ENCODE measurements at places on chromosomes 4 and X. TPM values are rescaled to one million over a fixed set of nuclear protein-coding genes. Genes with fewer than 3 reads are reported as not detected.

Gene ADGRL3
- not detected for total RNA-seq

Gene LPAR4
- not detected for total RNA-seq

Gene LAMP2
- 31.8 TPM for total RNA-seq

GRCh38 chrX:150196285-150196684 lies 166.8 kb upstream of the MAMLD1 start:
- no peaks in the 10 kb centered on the region for H3K36me3 ChIP-seq
- H3K4me3 ChIP-seq = no peak overlapping the region
- peaks cover 15% of the 10 kb centered on the region for H3K4me1 ChIP-seq
- H3K27ac ChIP-seq = no peak overlapping the region
- no peak for DNase-seq

DNA sequence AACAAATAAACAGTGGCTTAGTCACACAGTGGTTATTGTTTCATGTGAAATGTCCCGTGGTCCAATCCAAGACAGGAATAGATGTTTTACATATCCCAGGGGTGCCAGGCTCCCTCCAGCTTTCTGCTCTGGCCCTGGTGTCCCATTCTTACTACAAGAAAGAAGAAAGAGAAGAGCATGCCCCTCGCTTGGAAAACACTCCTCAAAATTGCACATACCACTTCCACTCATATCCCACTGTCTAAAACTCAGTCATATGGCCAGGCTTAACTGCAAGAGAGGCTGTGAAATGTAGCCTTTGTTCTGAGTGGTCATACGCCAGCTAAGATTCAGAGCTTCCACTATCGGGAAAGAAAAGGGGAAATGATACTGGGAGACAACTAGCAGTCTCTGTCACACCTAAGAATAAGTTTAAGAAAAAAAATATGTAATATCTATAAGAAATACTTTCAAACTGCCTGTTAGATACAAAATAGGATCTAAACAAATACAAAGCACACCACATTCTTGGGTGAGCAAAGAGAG lies 306.8 kb upstream of the FAM241A start:
- H3K27me3 ChIP-seq = no peaks in the 10 kb centered on the region
- H3K4me1 ChIP-seq = no peaks in the 10 kb centered on the region
- no peak for DNase-seq
- no peak overlapping the region for H3K27ac ChIP-seq
- H3K36me3 ChIP-seq = no peaks in the 10 kb centered on the region

- H3K4me1 ChIP-seq = peaks cover 61% of the 10 kb centered on the region
- H3K27me3 ChIP-seq = no peaks in the 10 kb centered on the region
- DNase-seq = no peak
- H3K27ac ChIP-seq = peak overlapping the region; percentile 61
- H3K4me3 ChIP-seq = peak overlapping the region; percentile 81
Observed at GRCh38 chr4:122616915-122617596, 3.8 kb downstream of the IL21 start.

GRCh38 chr4:87081826-87082225 lies 138.6 kb downstream of the KLHL8 start:
- no peak overlapping the region for H3K4me3 ChIP-seq
- peaks cover 55% of the 10 kb centered on the region for H3K4me1 ChIP-seq
- H3K36me3 ChIP-seq = peaks cover 2% of the 10 kb centered on the region
- DNase-seq = no peak
- no peaks in the 10 kb centered on the region for H3K27me3 ChIP-seq
- no peak overlapping the region for H3K27ac ChIP-seq

GRCh38 chr4:162265802-162266201 lies 102.0 kb upstream of the FSTL5 start:
- no peak overlapping the region for H3K4me3 ChIP-seq
- H3K4me1 ChIP-seq = no peaks in the 10 kb centered on the region
- no peaks in the 10 kb centered on the region for H3K27me3 ChIP-seq
- H3K27ac ChIP-seq = no peak overlapping the region

DNA sequence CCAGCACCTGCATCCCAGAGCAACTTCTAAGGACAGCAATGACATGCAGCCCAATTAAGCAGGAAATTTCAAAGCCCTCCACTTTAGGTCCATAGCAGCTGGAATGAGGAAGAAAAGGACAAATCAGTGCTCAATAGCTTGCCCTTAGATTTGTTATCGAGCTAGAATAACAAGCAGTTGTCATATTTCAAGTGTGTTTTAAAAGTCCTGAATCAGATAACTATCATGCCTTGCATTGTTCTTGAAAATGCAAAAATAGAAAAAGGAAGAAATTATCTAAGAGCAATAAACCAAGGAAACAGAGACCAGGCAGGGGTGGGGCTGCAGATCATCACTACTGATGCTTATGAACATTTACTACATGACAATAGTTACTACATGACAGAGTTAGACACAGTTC lies 43.9 kb upstream of the KLF3 start:
- H3K36me3 ChIP-seq = peaks cover 3% of the 10 kb centered on the region
- DNase-seq = no peak
- no peak overlapping the region for H3K4me3 ChIP-seq
- H3K4me1 ChIP-seq = peaks cover 20% of the 10 kb centered on the region
- H3K27ac ChIP-seq = no peak overlapping the region

- H3K36me3 ChIP-seq = no peaks in the 10 kb centered on the region
- no peak for DNase-seq
- H3K4me1 ChIP-seq = peaks cover under 1% of the 10 kb centered on the region
- H3K4me3 ChIP-seq = no peak overlapping the region
Observed at GRCh38 chrX:42027367-42028000, 104.1 kb upstream of the CASK start.

- no peaks in the 10 kb centered on the region for H3K4me1 ChIP-seq
- no peaks in the 10 kb centered on the region for H3K27me3 ChIP-seq
- H3K27ac ChIP-seq = no peak overlapping the region
- H3K4me3 ChIP-seq = no peak overlapping the region
- no peak for DNase-seq
Observed at GRCh38 chr4:42703813-42704212, 46.9 kb upstream of the ATP8A1 start.

DNA sequence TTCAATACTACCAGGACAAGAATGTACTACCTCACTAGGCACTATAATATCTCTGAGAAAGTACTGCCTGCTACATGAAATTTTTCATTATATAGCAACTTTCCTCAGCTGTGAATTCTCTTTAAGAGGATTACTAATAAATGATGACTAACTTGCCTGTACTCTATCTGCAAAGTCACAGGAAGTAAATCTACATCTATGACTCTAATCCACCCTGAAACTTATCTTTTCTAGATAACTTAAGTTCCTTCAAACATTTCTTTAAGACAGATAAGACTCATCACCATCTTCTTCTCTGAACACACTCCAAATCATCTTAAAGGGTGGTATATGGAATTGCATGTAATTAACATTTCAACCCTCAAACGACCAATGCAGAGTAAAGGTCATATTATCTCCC lies 28.8 kb downstream of the RPS6KA3 start:
- H3K4me1 ChIP-seq = peaks cover 6% of the 10 kb centered on the region
- H3K36me3 ChIP-seq = peaks cover 6% of the 10 kb centered on the region
- no peak for DNase-seq

DNA sequence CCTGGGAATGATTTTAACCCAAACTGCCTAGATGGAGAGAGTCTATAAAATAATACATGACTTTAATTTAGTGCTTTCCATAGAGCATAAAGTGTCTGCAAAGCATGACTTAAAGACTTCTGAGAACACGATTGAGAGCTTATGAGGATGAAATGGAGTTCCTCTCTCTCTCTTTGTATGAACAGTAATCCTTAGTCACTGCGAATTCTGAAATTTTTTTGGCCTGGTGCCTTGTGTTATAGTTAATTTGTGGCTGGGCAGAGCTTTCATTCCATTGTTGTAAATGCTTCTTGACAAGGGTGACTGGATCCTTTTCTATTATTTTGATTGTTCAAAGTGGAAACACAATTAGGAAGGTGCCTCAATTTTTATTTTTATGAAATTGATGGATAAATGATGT lies 179.5 kb downstream of the CEP135 start:
- H3K36me3 ChIP-seq = no peaks in the 10 kb centered on the region
- H3K27ac ChIP-seq = no peak overlapping the region
- H3K4me1 ChIP-seq = no peaks in the 10 kb centered on the region
- H3K4me3 ChIP-seq = no peak overlapping the region

DNA sequence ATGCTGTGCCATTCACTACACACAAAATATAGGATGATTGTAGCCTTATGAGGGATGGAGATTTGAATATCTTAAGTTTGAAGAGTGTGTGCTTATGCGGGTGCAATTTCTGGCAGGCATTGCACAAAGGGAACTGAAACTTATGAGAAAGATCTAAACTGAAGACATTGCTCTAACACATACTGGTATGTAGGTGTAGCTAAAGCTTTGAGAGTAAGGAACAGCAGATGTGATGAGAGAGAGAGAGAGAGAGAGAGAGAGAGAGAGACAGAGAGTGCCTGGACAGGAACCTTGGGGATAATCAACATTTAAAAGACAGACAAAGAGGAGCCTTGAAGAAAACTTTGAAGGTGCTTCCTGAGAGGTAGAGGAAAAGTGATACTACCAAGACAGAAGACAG lies 379.7 kb downstream of the SPRY1 start:
- DNase-seq = no peak
- peak overlapping the region; percentile 16 for H3K27ac ChIP-seq
- peaks cover 11% of the 10 kb centered on the region for H3K4me1 ChIP-seq

- H3K36me3 ChIP-seq = no peaks in the 10 kb centered on the region
- H3K4me3 ChIP-seq = no peak overlapping the region
- no peaks in the 10 kb centered on the region for H3K4me1 ChIP-seq
- no peaks in the 10 kb centered on the region for H3K27me3 ChIP-seq
Observed at GRCh38 chrX:123809854-123810375, 49.9 kb upstream of the XIAP start.

DNA sequence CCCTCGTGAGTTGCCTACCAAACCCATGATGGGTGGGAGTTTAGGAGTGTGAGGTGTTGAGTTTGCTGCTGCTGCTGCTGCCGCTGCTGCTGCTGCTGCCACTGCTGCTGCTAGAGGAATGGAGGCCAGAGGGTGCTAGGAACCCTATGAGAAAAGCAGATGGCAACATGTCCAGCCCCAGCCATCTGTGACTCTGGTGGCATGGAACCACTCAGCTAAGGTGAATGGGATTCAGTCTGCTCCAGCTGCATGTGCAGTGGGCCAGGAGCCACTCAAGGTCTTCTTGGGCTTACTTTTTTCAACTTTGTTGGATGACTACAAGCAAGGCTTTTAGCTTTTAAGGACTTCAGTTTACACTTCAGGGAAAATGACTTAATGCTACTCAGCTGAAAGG lies 103.8 kb downstream of the RTL5 start:
- H3K27ac ChIP-seq = no peak overlapping the region
- peaks cover 64% of the 10 kb centered on the region for H3K27me3 ChIP-seq
- no peak overlapping the region for H3K4me3 ChIP-seq
- no peaks in the 10 kb centered on the region for H3K36me3 ChIP-seq
- H3K4me1 ChIP-seq = no peaks in the 10 kb centered on the region
- no peak for DNase-seq

DNA sequence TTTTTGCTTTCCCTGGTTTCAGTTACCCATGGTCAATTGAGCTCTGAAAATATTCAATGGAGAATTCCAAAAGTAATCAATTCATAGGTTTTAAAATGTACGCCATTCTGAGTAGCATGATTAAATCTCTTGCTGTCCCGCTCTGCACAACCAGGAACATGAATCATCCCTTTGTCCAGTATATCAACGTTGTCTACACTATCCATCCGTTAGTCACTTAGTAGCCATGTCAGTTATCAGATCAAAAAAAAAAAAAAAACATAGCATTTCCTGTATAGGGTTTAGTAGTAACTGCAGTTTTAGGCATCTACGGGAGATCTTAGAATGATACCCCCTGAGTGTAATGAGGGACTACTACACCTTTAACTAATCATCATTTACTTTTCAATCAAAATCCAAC lies 15.1 kb downstream of the LAMP2 start:
- DNase-seq = no peak
- H3K4me1 ChIP-seq = peaks cover 18% of the 10 kb centered on the region
- no peaks in the 10 kb centered on the region for H3K27me3 ChIP-seq
- no peak overlapping the region for H3K4me3 ChIP-seq
- H3K36me3 ChIP-seq = peaks cover 2% of the 10 kb centered on the region
- no peak overlapping the region for H3K27ac ChIP-seq

GRCh38 chr4:102759831-102760644 lies 730 bp downstream of the MANBA start:
- H3K36me3 ChIP-seq = no peaks in the 10 kb centered on the region
- peaks cover 5% of the 10 kb centered on the region for H3K27me3 ChIP-seq
- peak overlapping the region; percentile 61 for H3K27ac ChIP-seq
- DNase-seq = peak; percentile 31
- H3K4me3 ChIP-seq = peak overlapping the region; percentile 84

DNA sequence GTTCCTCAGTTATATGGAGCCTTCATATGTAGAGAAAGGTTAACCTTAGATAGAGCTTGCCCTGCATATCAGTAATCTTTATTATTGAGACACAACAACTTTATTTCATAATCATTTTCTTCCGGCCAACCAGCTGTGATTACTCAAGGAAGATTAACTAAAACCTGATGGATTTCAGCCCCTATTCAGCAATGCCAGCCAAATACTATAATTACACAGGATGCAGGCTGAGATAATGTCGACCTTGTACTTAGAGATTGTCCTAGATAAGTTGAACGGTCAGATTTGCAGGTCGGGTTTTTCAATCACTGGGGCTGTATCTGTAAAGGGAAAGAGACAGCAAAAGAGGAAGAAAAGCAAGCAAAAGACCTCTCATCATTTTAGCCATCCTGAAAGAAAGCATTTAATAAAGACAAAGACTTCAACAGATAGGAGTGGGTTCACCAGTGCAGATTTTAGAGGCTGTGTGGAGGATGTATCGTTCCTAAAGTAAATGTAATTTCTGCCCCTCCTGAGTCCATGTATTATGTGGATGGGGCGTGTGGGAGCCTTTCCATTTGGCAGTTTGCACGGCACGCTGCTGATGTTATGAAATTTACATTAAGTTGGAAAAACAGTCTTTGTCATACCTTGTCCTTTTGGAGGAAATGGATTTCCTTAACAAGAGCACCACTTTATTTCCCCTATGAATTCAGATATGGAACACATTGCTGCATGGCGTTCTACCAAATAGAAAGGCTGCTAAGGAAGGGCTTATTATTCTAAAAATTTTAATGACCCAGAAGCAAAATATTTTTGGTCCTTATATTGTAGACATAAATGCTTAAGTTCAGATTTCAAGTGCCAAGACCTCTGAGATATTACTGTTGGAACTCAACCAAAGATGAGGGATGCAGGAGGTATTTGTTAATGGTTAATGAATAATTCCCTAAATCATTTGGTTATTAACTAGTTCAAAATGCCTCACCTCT lies 496.7 kb downstream of the SPRY1 start:
- no peak overlapping the region for H3K27ac ChIP-seq
- H3K27me3 ChIP-seq = peaks cover 13% of the 10 kb centered on the region
- no peaks in the 10 kb centered on the region for H3K36me3 ChIP-seq
- DNase-seq = no peak

- no peak overlapping the region for H3K4me3 ChIP-seq
- H3K36me3 ChIP-seq = no peaks in the 10 kb centered on the region
- DNase-seq = no peak
- no peak overlapping the region for H3K27ac ChIP-seq
- no peaks in the 10 kb centered on the region for H3K4me1 ChIP-seq
- peaks cover 12% of the 10 kb centered on the region for H3K27me3 ChIP-seq
Observed at GRCh38 chrX:86604607-86605006, 456.4 kb downstream of the DACH2 start.

GRCh38 chrX:135421932-135422809 lies at the start of gene SMIM10L2A:
TSS of gene SMIM10L2A (plus strand) at chrX:135421944. CDS start at chrX:135422132, 188 bp downstream.
- peak within 1 kb of the TSS; percentile 58 for H3K4me3 ChIP-seq
- H3K36me3 ChIP-seq = no peaks in the 10 kb centered on the region
- peaks cover 24% of the 10 kb centered on the region for H3K27me3 ChIP-seq
- H3K27ac ChIP-seq = no peak within 1 kb of the TSS
- DNase-seq = no peak
